ENCODE measurements at places on chromosomes 13 and 19.

- no peak for DNase-seq
Measured at GRCh38 chr13:37326334-37326733, 220.9 kb upstream of the CSNK1A1L start.

- no peak for DNase-seq
Measured at GRCh38 chr19:39436350-39436716, 584 bp upstream of the RPS16 start.

GRCh38 chr13:33178209-33178840 is 107.2 kb downstream of the STARD13 start:
- DNase-seq = no peak

- DNase-seq = no peak
Measured at GRCh38 chr13:63199508-63199907, 1783.9 kb upstream of the PCDH20 start.

DNA sequence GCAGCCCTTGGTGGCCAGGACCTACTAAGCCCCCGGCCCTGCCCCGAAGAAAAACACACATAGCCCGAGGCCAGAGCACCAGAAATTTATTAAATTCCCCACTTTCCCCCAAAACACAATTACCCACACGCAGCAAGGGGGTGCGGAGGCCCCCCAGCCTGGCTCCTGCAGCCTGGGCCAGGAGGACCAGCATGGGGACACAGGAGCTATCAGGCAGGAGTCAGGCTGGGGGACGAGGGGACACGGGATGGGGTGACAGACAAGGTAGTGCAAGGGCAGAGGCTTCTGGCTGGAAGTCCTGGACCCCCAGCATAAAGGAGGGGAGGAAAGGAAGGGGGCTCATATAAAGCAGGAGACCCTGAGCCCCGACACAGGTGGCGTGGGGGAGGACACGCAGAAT is 3.1 kb downstream of the RNU6-9 start:
- DNase-seq = no peak

DNA sequence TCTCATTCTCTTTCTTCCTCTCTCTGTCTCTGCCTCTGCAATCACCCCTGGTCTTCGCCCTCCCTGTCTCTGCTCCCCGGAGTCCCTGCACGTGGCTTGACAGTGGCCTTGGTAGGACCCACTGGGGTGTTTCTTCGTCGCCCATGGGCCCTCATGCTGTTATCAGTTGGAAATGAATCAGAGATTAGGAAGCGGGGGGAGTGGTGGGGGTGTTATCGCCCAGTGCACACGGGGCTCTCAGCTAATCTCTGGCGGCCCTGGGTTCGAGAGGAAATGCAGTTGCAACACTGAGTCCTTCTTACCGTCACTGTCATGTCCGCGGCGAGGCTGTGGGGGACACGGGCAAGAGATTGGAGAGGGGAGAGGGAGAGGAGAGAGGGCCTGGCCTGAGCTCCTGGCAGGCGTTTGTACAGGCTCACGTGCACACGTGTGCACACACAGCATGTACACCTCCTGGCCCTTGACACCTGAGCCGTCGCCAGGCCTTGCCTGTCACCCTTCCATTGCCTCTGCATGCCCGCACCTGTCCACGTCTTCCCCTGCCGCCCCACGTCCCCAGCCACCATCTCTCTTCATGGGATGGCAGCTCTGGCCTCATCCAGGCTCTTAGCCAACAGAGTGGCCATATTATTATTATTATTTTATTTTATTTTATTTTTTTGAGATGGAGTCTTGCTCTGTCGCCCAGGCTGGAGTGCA is 37.8 kb upstream of the SLC7A10 start:
- DNase-seq = no peak

GRCh38 chr13:22773465-22773864 is 407.3 kb upstream of the SGCG start:
- no peak for DNase-seq

- DNase-seq = no peak
Measured at GRCh38 chr13:48819376-48819775, 156.3 kb upstream of the FNDC3A start.

DNA sequence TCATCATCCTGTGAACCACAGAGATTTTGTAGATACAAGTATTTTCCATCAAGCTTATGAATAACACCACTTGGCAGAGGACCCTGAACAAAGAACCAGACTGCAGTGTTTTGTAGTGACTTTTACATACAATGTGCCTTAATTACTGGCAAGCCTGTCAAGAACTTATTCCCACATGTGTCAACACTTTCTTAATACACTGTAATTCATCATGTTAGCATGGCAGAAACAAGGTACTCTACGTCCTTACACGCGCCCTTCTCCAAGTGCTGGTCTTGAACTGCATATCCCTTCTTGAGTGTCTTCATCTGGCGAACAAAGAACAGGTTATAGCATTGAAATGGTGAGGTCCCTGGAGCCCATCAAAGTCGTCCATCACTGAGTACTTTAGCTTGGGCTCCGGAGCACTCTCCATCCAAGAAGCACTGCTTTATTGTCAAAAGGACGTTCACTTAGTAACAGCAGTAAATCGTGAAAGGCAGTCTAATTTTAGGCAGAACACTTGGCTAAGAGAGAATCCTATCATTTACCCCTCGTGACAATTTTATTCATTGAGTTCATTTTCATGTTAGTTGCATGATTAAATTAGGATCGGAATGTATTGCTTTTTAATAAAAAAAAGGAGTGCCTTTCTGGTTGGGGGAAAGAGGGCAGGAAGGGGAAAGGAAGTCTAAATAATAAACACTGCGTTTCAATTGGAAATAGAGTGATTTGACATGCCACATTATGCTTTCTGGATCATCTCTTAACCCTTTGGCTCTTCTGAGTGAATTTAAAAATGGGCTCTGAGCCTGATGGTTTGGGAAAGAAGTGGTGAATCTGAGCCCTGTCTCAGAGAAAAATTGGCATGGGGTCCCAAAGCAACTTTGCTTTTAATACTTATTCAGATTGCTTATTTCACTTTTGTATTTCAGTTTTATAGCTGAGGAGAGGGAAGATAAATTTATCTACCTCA is 376.1 kb downstream of the DLEU7 start:
- DNase-seq = peak; percentile 13

- no peak for DNase-seq
Measured at GRCh38 chr13:114054264-114054663, 78.2 kb downstream of the RASA3 start.

DNA sequence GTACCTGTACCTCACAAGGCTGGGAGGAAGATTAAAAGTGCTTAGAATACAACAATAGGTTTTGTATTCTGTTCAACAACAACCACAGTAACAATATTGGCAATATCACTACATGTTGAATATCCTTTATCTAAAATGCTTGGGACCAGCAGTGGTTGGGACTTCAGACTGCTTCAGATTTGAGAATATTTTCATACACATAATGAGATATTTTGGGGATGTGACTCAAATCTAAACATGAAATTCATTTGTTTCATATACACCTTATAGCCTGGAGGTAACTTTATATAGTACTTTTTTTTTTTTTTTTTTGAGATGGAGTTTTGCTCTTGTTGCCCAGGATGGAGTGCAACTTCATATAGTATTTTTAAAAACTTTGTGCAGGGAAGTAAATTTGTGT is 73.9 kb downstream of the USP12 start:
- DNase-seq = no peak

DNA sequence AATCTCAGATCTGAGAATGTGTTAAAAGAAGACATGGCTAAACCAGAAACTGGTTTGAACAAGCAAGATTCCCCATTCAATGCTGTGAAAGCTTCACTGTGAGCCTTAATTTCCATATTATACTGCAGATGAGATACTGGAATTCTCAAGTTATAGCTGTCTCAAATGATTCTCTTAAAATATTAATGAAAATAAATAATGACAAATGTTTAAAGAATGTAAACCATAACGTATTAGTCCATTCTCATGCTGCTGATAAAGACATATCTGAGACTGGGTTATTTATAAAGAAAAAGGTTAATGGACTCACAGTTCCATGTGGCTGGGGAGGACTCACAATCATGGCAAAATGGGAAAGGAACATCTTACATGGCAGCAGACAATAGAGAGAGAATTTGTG is 667.8 kb downstream of the SLITRK1 start:
- DNase-seq = no peak

DNA sequence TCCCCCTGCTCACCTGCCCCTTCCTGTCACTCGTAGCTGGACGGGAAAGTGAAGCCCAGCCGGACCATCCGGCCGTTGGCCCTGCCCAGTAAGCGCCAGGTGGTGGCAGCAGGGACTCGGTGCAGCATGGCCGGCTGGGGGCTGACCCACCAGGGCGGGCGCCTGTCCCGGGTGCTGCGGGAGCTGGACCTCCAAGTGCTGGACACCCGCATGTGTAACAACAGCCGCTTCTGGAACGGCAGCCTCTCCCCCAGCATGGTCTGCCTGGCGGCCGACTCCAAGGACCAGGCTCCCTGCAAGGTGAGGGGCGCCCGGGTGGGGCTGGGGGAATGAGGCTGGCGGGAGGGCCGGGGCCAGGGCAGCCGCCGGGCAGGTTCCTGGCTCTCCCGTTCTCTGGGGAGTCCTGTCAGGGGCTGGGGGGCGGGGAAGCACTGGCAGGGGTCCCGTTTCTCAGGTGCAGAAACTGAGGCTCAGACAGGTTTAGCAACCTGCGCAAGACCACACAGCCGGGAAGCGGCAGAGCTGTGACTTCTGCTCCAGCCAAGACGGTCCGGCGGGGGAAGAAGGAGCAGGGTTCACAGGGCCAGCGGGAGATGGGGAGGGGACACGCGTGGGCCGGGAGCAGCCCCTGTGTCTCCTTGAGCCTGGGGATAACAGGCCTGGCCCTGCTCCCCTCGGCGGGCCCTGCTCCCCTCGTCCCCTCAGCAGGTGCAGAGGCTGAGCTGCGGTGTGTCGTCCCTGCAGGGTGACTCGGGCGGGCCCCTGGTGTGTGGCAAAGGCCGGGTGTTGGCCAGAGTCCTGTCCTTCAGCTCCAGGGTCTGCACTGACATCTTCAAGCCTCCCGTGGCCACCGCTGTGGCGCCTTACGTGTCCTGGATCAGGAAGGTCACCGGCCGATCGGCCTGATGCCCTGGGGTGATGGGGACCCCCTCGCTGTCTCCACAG is 5.3 kb downstream of the GZMM start:
- no peak for DNase-seq

DNA sequence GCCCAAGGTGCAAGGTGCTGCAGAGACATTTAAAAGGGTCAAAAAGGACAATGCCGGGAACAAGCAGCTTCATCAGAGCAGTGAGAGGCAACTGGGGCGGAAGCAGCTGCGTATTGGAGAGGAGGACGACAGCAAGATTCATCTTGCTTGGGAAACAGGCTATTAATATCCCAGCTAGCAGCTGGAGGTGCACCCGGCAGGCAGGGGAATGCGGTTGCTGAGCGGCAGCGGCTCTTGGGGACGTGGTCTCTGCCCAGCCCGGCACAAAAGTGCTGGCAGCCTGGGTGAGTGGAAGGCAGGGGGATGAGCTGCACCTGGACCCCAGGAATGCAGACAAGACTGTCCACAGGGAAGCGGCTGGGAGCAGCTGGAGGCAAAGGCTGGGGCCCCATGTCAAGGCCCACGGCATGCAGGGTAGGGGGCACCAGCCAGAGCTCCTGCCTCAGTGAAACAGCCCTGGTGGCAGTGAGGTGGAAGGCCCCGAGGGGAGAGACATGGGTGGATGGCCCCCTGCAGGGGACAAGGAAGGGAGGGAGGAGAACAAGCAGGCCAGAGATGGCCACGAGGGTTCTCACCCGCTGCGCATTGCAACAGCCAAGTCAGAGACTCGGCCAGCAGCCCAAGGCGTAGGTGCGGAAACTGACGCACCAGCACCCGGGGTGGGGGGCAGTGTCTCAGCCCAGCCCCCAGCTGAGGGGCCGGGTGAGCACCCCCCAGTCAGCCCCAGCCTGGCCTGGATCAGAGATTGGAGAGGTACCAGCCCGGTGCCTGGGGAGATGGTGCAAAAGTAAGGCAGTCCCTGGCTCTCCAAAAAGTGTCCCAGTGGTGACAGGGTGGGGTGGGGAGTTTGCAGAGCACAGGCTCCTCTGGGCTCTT is 34.4 kb downstream of the PEPD start:
- DNase-seq = no peak

GRCh38 chr19:3625996-3626472 is 556 bp downstream of the CACTIN start:
- no peak for DNase-seq
